Neural crest cell (in vitro differentiated cells): ENCODE measurements at places on chromosomes 11 and 22. TPM values are rescaled to one million over a fixed set of nuclear protein-coding genes. Genes with fewer than 3 reads are reported as not detected.

DNA sequence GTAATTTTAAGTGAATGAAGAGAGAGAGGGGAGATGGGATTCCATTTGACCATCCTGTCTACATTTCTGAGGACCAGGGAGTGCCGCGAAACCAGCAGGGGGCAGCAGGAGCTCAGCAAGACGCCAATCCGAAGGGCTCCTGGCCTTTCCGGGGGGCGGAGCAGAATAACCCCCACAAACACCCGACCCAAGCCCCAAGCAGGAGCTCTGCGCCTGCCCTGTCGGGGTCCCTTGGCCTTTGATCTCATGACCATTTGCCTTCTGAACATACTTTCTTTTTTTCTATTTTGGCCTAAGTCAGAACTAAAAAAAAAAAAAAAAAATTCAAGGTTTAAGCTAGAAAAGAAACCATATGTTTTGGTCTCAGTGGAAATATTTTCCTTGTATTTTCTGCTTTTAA is 21.9 kb upstream of the SCN2B start:
- no peak overlapping the region for H3K4me3 ChIP-seq
- no peaks in the 10 kb centered on the region for H3K36me3 ChIP-seq
- no peak overlapping the region for H3K27ac ChIP-seq
- peaks cover 6% of the 10 kb centered on the region for H3K27me3 ChIP-seq
- DNase-seq = peak; percentile 78
- peaks cover 9% of the 10 kb centered on the region for H3K4me1 ChIP-seq

GRCh38 chr11:79100093-79100910 is 340.5 kb downstream of the TENM4 start:
- peaks cover 15% of the 10 kb centered on the region for H3K4me1 ChIP-seq
- H3K27ac ChIP-seq = no peak overlapping the region
- DNase-seq = peak; percentile 38
- H3K4me3 ChIP-seq = no peak overlapping the region

- H3K4me1 ChIP-seq = peaks cover 4% of the 10 kb centered on the region
- DNase-seq = no peak
- H3K4me3 ChIP-seq = no peak overlapping the region
- H3K27me3 ChIP-seq = no peaks in the 10 kb centered on the region
- H3K27ac ChIP-seq = no peak overlapping the region
- no peaks in the 10 kb centered on the region for H3K36me3 ChIP-seq
Observed at GRCh38 chr22:19827341-19828034, 27.2 kb downstream of the GNB1L start.

DNA sequence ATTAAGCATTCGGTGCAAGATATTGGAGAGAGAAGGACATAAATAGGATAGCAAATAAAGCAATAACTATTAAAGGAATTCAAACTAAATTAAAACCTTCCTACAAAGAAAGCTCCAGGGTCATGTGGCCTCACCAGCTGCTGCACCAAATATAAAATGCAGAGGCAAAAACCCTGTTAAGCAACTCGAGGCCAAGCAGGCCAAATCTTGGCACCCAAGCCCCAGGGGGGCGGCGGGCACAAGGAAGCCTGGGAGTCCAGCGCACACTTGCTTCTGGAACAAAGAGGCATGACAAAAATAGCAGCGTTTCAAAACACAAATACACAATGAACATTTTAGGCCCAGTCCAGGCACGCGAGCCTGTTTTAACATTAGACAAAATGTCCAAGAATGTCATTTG is 20.8 kb downstream of the KRTAP5-6 start:
- peaks cover 10% of the 10 kb centered on the region for H3K27me3 ChIP-seq
- no peak overlapping the region for H3K4me3 ChIP-seq
- H3K36me3 ChIP-seq = no peaks in the 10 kb centered on the region
- no peak for DNase-seq
- no peaks in the 10 kb centered on the region for H3K4me1 ChIP-seq

DNA sequence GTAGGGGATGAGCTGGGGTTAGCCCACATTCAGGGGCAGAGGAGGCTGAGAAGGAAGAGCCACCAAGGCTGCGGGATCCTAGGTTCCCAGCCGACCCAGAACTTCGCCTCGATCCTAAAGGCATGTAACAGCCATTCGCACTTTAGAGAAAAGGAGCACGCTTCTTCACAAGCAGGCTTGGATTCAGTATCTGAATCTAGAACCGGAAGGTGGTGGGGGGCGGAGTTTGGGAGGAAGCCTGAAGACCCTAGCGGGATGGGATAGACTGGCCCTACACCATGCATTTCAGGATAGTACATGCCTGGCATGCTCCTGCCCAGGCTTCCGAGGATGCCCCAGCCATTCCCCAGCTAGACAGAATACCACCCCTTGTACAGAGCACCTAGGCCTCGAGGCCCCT is 4.4 kb downstream of the SCARF2 start:
- H3K27me3 ChIP-seq = peaks cover 59% of the 10 kb centered on the region
- H3K27ac ChIP-seq = no peak overlapping the region
- H3K4me1 ChIP-seq = peaks cover 27% of the 10 kb centered on the region
- H3K4me3 ChIP-seq = peak overlapping the region; percentile 73
- H3K36me3 ChIP-seq = peaks cover 5% of the 10 kb centered on the region

- H3K4me1 ChIP-seq = peaks cover 7% of the 10 kb centered on the region
- no peak overlapping the region for H3K4me3 ChIP-seq
- no peak for DNase-seq
- H3K27ac ChIP-seq = no peak overlapping the region
Observed at GRCh38 chr11:118135796-118136165, 16.8 kb downstream of the SCN4B start.

DNA sequence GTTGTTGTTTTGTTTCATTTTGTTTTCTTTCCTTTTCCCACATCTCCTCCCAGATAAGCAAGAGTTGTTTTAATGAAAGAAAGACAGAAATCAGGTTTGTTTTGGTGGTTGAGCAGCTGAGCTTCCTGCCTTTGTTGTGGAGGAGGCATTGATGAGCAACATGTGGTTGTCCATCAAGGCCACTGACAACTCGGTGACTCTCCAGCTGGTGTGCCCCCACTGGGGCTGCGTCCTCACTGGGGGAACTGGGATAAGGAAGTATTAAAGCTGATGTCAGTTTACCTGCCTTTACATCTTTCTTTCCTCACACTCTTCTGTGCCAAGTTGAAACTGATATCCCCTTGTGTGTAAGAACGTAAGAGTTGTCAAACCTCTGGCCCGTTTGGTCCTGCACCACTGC is 5.9 kb downstream of the VPS26B start:
- peaks cover 38% of the 10 kb centered on the region for H3K4me1 ChIP-seq
- H3K27ac ChIP-seq = no peak overlapping the region
- no peaks in the 10 kb centered on the region for H3K27me3 ChIP-seq
- DNase-seq = no peak
- no peak overlapping the region for H3K4me3 ChIP-seq
- H3K36me3 ChIP-seq = peaks cover 3% of the 10 kb centered on the region

- no peak for DNase-seq
- no peaks in the 10 kb centered on the region for H3K36me3 ChIP-seq
- H3K27ac ChIP-seq = no peak overlapping the region
- H3K4me3 ChIP-seq = no peak overlapping the region
- H3K27me3 ChIP-seq = peaks cover 57% of the 10 kb centered on the region
- no peaks in the 10 kb centered on the region for H3K4me1 ChIP-seq
Observed at GRCh38 chr22:22680396-22680795, 36.0 kb downstream of the GGTLC2 start.

- peaks cover 13% of the 10 kb centered on the region for H3K4me1 ChIP-seq
- no peaks in the 10 kb centered on the region for H3K36me3 ChIP-seq
- H3K27me3 ChIP-seq = peaks cover 28% of the 10 kb centered on the region
- H3K4me3 ChIP-seq = no peak overlapping the region
- DNase-seq = no peak
Observed at GRCh38 chr22:26404851-26405421, 24.1 kb upstream of the ASPHD2 start.

DNA sequence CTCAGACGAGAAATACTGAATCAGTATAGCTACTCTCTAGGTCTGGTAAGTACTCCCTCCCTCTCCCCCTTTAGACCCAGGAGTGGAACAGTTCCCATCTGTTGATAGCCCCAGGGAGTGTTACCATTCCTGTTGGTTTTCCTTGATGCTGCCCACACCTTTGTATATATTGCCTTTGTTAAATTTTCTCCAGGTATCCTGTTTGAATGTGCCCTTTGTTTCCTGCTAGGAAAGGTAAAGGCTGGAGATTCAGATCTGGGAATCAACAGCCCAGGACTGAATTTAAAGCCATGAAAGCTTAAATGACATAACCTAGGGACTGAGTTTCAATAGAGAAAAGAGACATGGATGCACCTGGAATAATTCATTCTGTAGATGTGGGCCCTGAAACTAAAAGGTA is 68.3 kb downstream of the CCDC83 start:
- H3K27ac ChIP-seq = no peak overlapping the region
- no peaks in the 10 kb centered on the region for H3K27me3 ChIP-seq
- no peak for DNase-seq
- no peaks in the 10 kb centered on the region for H3K4me1 ChIP-seq
- no peak overlapping the region for H3K4me3 ChIP-seq

DNA sequence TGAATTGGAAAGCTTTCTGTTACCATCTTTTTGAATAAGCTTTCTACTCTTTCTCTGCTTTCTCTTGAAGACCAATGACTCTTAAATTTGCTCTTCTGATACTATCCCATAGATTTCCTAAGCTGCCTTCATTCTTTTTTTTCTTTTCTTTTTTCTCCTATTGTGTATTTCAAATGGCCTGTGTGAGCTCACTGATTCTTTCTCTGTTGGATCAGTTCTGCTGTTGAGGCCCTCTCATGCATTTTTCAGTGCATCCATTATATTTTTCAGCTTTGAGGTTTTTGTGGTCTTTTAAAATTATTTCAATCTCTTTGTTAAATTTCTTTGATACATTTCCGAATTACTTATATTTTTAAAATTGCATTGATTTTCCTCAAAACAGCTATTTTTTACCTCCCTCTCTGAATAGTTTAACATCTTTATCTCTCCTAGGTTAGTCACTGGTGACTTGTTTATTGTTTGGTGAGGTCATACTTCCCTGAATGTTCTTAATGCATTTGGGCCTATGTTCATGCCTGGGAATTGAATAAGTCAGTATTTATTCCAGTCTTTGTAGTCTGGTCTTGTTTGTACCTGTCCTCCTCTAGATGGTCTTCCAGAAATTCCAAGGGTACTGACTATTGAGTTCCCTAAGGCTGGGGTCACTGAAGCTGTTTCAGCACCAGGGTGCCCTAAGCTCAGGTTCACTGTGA is 110.6 kb upstream of the SERPIND1 start:
- DNase-seq = no peak
- H3K27me3 ChIP-seq = peaks cover 38% of the 10 kb centered on the region
- H3K4me1 ChIP-seq = no peaks in the 10 kb centered on the region
- no peaks in the 10 kb centered on the region for H3K36me3 ChIP-seq
- H3K4me3 ChIP-seq = no peak overlapping the region

GRCh38 chr22:35835267-35835997 is 117.8 kb downstream of the APOL5 start:
- peak overlapping the region; percentile 80 for H3K4me3 ChIP-seq
- no peaks in the 10 kb centered on the region for H3K36me3 ChIP-seq
- H3K27ac ChIP-seq = peak overlapping the region; percentile 94
- peaks cover 66% of the 10 kb centered on the region for H3K4me1 ChIP-seq
- no peak for DNase-seq

- no peak for DNase-seq
- peaks cover 43% of the 10 kb centered on the region for H3K27me3 ChIP-seq
- no peak overlapping the region for H3K4me3 ChIP-seq
Observed at GRCh38 chr22:16949561-16949960, 58.5 kb downstream of the GAB4 start.

DNA sequence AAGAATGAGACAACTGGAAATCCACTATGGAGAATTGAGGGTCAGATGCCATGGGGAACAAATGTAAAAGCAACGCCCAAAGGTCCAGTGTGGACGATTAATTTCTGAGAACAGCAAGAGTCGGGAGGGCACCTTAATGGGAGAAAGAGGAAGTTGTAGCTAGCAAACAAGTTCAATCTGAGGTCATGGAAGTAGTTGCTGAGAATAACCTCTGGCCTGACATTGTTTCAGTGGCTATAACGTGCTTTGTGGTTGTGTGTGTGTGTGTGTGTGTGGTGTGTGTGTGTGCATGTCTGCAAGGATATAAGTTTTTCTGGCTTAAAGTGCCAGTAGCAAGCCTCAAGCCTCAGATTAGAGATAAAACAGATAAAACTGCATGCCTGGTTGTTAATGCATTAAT is 1630.1 kb upstream of the TENM4 start:
- H3K27ac ChIP-seq = no peak overlapping the region
- H3K4me3 ChIP-seq = no peak overlapping the region
- H3K27me3 ChIP-seq = no peaks in the 10 kb centered on the region
- no peaks in the 10 kb centered on the region for H3K36me3 ChIP-seq
- DNase-seq = no peak
- peaks cover 13% of the 10 kb centered on the region for H3K4me1 ChIP-seq

DNA sequence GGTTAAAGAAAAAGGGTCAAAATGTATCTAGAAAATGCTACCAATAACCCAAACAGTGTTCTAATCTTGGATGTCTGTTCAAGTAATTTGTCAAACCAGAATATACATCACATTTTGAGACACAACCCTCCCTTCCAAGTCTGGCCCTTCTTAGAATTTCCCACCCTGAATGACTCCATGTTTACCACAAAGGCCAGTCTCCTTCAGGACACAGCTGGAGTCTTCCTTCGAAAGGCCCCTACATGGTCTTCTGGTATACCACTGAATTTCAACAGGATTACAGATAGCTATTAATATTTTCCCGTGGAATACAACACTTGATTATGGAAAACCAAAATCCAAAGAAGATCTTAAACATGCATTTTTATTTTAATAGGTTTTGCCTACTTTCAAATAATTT is 10.2 kb downstream of the CCDC34 start:
- H3K27ac ChIP-seq = no peak overlapping the region
- peaks cover 13% of the 10 kb centered on the region for H3K36me3 ChIP-seq
- H3K4me1 ChIP-seq = peaks cover 27% of the 10 kb centered on the region
- DNase-seq = no peak

GRCh38 chr11:75160220-75160757 is 9.4 kb downstream of the SLCO2B1 start:
- H3K4me1 ChIP-seq = peaks cover 8% of the 10 kb centered on the region
- no peak overlapping the region for H3K4me3 ChIP-seq
- H3K27ac ChIP-seq = no peak overlapping the region
- no peaks in the 10 kb centered on the region for H3K36me3 ChIP-seq
- no peak for DNase-seq

GRCh38 chr11:18707811-18708340 is 9.3 kb downstream of the TMEM86A start:
- peaks cover 7% of the 10 kb centered on the region for H3K4me1 ChIP-seq
- DNase-seq = no peak
- peak overlapping the region; percentile 88 for H3K4me3 ChIP-seq
- H3K27me3 ChIP-seq = peaks cover 71% of the 10 kb centered on the region
- no peak overlapping the region for H3K27ac ChIP-seq
- H3K36me3 ChIP-seq = no peaks in the 10 kb centered on the region

GRCh38 chr22:45702981-45703380 is 31.3 kb downstream of the ATXN10 start:
- H3K36me3 ChIP-seq = peaks cover 48% of the 10 kb centered on the region
- H3K27ac ChIP-seq = no peak overlapping the region
- peaks cover 14% of the 10 kb centered on the region for H3K4me1 ChIP-seq
- no peak overlapping the region for H3K4me3 ChIP-seq
- no peak for DNase-seq
- H3K27me3 ChIP-seq = no peaks in the 10 kb centered on the region

OR52E6 gene
- total RNA-seq = not detected in 2 replicates

CRY2 gene
- 19.0 and 23.8 TPM in 2 replicates for total RNA-seq

OR52N4 gene
- total RNA-seq = not detected in 2 replicates

TMEM121B gene
- 12.2 and 12.6 TPM in 2 replicates for total RNA-seq

CSNK2A3 gene
- total RNA-seq = 0.39 and 0.82 TPM in 2 replicates

OR51B5 gene
- 0.21 TPM in 1 of 2 replicates, not detected in the other for total RNA-seq

C22orf23 gene
- total RNA-seq = 0.79 and 1.5 TPM in 2 replicates

CXCR5 gene
- not detected in 2 replicates for total RNA-seq
